ENCODE measurements at places on chromosomes 16 and 17.

GRCh38 chr17:36777118-36777517 lies 160.2 kb upstream of the LHX1 start:
- DNase-seq: no peak

DNA sequence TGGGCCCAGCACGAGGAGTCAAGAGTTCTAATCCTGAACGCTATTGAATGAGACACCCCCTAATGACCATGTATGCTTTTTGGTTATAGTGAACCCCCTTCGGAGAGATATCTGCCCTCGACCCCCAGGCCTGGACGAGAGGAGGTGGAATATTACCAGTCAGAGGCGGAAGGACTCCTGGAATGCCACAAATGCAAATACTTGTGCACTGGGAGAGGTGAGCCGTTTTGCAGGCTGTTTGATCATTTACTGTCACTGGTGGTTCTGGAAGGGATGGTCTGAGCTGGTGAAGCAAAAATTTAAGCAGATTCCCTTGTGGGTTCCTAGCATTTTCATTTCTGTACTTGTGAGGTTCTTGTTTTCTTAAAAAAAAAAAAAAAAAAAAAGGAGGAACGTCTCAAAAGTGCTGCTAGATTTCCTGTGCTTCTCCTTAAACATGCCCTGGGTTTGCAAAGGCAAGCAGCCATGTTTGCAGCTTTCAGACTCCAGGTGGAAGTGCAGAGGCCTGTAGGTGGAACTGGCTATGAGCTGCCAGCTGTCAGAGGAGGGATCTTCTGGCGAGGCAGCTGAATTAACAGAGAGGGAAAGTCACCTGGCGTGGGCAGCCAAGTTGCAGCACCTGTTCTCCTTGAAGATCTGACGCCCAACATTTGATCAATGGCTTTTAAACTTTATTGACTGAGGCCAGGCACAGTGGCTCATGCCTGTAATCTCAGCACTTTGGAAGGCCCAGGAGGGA lies 3.5 kb downstream of the MARVELD3 start:
- no peak for DNase-seq

DNA sequence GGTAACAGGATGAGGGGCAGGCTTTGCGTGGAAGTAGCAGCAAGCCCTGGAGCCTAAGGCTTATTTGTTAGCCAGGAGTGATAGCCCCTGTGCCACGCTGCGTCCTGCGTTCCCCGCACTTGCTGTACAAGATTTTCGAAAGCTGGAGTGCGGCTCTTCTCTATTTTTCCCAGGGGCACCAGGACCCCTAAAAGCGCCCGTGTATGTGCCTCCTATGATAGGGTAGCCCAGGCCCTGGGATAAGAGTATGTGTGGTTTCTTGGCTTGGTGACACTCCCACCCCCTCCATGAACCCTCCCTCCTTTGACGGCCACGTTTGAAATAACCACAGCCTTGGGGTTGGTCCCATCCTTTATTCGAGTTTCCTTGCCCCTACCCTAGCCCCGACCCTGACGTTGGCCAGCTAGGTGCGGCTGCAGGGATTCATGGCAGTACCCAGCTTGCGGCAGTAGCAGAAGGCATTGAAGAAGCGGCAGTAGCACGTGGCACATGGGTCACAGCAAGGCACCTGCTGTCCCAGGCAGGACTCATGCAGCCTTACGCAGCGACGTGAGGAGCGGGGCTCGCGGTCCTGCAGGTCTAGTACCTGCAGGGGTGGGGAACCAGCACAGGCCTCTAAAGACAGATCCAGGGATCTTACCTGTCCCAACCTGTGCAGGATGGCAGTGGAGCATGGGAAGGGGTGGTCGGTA lies 968 bp downstream of the AGRP start:
- DNase-seq: no peak

DNA sequence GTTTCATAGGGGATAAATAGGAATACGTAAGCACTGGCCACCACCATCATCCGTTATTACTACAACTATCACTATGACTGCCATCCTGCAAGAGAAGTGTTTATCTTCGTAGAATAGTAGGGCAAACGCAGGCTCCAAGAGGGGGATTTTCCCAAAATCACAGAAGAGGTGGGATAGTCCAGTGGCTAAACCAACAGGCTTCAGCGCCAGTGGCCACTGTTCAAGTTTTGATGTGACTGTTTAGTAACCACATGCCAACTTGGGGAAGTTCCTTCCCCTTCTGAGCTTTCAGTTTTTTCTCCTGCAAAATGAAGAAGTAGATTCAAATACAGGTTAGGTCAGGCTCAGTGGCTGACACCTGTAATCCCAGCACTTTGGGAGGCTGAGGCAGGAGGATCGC lies 60.7 kb upstream of the GRIN2A start:
- no peak for DNase-seq
